ENCODE measurements at places on chromosomes 16 and 17.

DNA sequence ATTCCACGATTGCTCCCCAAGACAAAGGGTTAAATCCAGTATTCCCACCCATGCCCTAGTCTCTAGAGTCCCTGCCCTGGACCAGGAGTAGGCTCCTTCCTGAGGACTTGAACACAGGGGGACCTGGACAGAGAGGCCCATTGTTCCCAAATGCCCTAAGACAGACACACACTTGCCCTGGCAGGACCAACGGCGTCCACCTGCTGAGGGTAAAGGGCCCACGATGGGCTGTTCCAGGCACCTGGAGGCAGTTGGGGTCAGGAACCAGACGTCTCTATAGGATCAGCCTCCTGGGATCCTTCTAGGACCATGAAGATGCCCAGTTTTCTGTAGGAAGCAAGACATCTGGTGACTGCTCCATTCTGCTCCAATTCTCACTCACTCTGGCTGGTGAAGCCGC, 39.3 kb downstream of the TNFRSF13B start:
- no peak for DNase-seq

- DNase-seq: no peak
These were observed 3.9 kb upstream of the TNFSF12 start for GRCh38 chr17:7544911-7545310.

GRCh38 chr16:35195173-35195863, 1735.9 kb downstream of the TP53TG3F start:
- no peak for DNase-seq

DNA sequence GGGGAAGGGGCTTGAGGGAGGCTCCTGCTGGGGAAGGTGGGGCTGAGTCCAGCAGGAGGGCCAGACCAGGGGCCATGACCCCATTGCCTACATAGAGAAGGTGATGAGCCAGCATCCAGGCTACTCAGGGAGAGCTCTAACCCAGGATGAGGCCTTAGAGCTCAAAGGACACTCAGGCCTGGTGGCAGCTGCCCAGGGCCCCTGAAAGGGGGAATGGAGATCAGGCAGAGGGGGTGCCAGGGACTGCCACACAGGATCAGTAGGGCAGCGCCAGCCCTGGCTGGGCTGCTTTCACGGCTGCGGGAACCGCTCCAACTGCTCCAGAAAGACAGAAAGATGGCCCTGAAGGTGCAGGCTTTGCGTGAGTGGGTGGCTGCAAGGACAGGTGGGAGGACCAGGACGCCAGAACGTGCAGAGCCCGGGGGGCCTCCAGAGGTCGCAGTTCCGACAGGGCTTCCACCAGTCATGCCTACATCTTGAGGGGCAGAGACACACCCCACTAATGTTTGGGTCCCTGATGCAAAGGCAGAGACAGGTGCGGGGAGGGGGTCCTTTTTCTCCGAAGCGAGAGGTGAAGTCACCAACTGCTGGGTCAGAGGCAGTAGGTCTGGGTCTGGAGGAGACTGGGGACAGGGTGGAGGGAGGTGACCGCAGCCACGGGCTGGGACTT, 882 bp upstream of the ATP6V0C start:
- DNase-seq: no peak

- no peak for DNase-seq
These were observed 27.3 kb downstream of the HEXIM2 start for GRCh38 chr17:45189009-45189408.

DNA sequence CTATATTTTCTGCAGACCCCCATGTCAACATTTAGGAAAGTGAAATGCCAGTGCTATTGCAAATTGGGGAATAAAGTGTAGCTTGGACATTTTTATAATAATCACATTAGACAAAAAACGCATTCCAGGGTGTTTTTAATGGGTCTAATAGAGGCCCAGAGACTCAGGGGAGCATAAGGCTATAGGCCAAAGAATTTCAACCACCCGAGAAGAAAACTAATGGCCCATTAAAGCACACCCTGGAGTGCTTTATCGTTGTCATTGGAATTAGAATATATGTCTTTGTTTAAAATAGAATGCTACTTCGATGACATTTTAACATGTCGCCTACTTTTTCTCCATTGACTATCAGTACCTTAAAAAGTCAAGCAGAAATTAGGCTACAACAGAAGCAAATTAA, 414.1 kb upstream of the CDH8 start:
- no peak for DNase-seq

DNA sequence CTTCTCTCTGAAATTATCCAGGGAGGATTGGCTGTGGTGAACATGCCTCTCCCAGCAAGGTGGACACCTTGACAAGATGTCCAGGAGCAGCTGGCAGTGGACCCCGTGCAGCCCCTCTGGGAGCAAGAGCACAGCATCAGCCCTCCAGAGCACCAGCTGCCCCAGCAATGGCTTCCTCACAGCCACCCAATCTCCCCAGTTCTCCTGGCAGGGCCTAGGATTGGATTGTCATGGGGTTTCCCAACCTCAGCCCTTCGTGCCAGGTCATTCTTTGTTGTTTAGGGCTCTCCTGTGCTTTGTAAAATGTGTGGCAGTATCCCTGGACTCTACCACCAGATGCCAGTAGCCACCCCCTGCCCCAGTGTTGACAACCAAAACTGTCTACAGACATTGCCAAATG, 1.8 kb upstream of the KRT36 start:
- no peak for DNase-seq

Measured in fibroblast of skin of left quadriceps (primary cell).